ENCODE measurements at places on chromosomes 5 and 9.

GRCh38 chr9:14271093-14271673 is 42.8 kb downstream of the NFIB start:
- no peak for DNase-seq

DNA sequence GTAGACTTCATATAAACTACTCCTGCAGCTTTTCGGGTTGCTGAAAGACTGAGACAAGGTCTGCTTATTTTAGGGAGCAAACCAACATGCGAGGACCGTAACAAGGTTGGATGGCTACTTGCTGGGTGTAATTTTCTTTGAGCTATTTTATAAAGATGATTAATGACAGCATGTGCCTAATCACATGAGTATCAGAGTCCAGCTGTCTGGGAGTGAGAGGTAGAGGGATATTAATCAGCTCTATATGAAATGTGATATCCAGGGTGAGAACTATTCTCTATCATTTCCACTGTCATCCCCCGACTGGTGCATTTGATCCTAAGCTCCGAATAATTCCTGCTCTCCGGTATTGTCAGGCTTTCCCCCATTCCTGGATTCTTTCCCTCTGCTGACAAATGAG is 193.8 kb upstream of the HMHB1 start:
- DNase-seq: no peak

GRCh38 chr5:160458806-160459800 is 37.4 kb downstream of the PTTG1 start:
- DNase-seq: no peak

GRCh38 chr9:131517761-131518190 is 13.3 kb downstream of the UCK1 start:
- no peak for DNase-seq

- no peak for DNase-seq
These were observed 99.2 kb downstream of the DAPK1 start for GRCh38 chr9:87596862-87597261.

- DNase-seq: no peak
These were observed 2.8 kb downstream of the ADCY2 start for GRCh38 chr5:7398596-7399280.

DNA sequence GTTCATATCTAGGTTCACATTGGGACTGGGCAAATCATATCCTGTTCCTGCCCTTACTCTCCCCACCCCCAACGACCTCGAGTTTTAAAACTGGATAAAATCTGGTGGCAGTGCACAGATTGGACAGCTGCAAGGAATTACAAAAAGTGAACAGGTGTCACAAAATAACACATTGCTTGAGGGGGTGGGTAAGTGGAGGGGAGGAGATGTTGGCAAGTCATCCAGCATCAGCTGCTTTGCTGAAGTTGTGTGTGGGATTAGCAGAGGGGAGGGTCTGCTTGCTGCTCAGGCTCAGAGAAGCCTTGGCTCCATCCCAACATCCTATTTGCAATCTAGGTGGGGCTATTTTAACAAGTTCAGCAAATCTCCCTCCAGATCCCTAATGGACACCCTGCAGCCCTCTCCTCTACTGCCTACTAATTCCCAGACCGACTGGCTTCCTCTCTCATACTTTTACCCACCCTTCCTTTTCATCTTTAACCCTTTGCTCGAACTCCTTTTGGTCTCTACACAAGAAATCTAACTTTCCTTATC is 39.8 kb upstream of the SLC24A2 start:
- no peak for DNase-seq

DNA sequence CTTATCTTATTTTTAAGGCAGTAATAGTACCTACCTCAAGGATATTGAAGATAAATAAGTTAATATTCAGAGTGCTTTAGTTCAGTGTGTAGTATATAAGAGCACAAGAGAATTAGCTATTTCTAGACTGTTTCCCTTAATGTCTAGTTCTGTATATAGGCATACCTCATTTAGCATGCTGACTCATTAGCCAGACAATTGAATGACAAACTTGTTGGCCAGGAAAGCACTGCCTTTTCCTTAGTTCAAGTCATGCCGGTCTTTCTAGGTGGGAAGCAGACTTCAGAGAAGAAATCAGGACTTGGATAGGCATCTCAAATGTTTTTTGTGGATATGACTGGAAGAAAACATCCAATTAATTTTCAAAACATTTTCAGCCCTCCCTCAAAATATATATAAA is 3.2 kb upstream of the FBXO4 start:
- DNase-seq: no peak

DNA sequence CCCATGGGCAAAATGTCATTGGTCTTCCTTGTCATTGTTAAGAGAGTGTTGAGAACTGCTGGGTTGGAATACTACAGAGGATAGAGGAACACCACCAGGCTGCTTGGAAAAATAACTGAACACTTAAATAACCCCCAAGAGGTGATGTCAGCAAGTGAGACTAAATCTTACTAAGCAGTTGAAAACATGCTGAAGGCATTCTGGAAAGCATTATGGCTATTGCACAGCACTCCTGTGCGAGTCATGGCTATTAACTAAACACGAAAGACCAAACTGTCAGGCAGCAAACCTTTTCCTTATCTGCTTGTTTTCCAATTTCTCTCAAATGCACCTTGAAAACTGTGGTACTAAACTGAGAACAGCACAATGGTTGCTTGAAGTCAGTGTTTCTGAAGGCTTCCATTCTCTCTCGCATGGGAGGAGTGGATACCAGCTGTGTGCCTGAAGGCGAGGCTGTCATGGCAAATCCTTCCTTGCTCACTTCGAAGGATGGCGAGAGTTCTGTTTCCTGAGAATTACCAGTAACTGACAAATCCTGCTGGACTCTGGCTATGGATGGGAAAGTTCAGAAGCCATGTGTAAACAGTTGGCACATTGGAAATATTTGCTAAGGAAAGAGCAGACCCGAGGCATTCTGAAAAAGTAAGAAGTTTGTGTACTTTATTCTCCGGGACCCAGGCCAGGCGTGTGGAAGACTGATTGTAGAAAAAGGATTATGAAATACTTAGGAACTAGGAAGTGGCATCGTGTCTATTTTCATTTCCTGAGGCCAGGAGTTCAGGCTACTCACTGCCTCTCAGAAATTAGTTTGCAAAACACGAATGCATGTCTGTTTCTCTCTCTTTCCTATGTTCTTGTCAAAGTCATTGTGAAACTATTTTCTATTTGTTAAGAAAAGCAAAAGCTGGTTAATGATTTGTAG is 182.1 kb downstream of the DMRT2 start:
- DNase-seq: no peak

GRCh38 chr5:132273631-132274030 is 16.1 kb downstream of the PDLIM4 start:
- no peak for DNase-seq

- no peak for DNase-seq
These were observed 215.3 kb downstream of the PRELID2 start for GRCh38 chr5:145619806-145620310.

DNA sequence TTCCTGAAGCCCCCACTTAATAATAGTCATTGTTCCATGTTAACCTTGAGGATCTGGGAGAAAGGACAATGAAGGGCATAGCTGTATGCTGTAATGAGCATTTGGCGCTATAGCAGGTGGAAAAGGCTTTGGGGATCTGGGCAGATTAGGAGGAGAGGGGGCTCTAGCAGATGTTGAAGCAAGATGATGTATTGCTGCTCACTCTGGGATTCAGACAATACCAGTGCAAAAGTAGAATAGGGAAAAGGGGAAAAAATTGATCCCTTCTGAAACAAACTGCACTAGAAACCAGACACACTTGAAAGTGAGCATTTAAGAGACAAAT is 575.3 kb upstream of the MEF2C start:
- no peak for DNase-seq

DNA sequence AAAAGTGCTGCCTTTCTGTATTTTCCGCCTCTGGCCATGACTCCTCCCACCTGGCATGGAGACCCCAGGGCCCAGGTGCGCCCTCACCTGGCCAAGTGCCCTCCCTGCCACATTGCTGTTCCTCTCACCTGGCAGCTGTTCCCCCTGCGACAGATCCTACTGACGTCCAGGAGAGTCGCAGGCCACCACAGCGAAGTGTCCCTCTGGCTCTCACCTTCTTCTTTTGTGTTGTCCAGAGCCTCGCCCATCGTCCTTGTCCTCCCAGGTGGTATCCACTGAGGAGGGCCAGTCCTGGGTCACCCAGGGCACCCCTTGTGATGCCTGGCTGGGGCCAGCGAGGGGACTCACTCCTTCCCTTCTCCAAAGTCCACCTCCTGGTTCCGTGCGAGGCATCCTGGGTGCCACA is 2.6 kb downstream of the NKD2 start:
- DNase-seq: no peak

- no peak for DNase-seq
These were observed 209.1 kb downstream of the TARS1 start for GRCh38 chr5:33649549-33650482.

DNA sequence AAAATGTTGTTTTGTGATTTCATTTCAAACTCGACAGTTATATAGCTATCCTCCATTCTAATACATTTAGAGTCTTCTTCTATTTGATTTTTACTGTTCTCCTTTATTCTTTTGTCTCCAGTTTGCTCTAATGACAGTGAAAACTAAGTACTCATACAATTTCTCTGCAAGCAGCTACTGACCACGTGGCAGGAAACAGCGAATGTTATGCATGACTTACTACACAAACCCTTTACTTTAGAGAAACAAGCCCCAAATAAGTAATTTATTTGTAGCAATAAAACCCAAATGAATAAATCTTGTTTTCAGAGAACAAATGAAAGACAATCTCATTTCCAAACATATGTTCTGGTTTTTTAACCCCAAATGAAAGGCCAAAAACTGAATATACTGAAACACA is 41.9 kb downstream of the CDH6 start:
- no peak for DNase-seq

DNA sequence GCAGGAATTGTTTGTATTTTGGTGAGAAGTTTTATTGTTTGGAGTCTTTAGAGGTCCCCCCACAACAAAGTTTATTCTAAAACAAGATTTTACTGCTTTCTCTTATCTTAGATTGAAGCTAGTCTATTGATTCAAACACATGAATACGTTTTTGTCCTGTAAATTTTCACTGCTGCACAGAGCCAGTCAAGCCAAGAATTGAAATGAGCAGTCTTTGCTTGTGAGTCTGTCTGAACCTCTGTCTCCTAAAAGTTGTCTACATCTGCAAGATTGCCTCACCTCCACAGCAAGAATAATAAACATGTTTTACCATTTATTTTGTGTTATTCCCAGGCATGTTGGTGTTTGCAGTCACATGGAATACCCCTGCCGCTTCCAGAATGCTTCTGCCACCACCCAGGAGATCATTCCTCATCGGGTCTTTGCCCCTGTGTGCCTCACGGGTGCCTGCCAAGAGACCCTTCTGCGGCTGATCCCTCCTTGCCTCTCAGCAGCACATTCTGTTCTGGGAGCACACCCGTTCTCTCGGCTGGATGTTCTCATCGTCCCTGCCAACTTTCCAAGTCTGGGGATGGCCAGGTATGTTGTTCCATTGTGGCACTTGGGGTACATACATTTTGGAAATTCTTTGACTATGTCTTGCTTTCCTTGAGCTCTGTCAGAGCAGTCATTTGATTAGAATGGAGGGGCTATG is 74.1 kb downstream of the AOPEP start:
- no peak for DNase-seq
